ENCODE measurements at places on chromosomes 12 and 14.
A peak's percentile ranks its signal among the peaks of the same experiment; 100 is the strongest.

DNA sequence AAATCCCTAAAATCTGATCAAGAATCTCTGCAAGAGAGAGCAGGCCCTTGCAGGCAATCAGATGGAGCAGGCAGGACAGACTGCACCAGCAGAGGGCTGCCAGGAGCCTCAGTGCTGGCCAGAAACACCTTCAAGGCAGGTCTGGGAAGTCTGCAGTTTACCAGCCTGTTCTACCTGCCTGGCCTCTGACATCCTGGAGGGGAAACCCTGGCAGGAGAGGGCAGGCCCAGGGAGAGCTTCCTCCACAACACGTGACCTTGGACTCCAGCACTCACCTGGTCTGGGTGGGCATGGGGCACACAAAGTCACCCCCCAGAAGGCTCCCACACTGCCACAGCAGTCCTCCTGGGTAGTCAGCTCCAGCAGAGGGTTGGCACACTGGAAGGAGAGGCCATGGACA lies 56.0 kb downstream of the ISCA2 start:
- no peak for DNase-seq

DNA sequence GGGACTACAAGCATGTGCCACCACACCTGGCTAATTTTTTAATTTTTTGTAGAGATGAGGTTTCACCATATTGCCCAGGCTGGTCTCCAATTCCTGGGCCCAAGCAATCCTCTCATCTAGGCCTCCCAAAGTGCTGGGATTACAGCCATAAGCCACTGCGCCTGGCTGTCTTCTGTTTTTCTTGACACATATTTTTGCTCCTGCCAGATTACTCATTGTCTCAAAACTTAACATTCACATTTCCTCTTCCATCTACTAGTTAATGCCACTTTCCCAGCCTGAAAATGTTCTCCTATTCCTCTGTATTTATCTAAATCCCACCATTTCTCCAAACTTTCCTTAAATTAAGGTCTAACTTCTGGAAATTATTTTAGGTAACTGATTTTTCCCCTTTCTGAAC lies 36.2 kb upstream of the KCNH3 start:
- DNase-seq, result no peak

- peak; percentile 63 for DNase-seq
Measured at GRCh38 chr12:107884769-107885694, 110.5 kb downstream of the ASCL4 start.

- no peak for DNase-seq
Measured at GRCh38 chr14:94458558-94459205, 6.1 kb upstream of the SERPINA11 start.

DNA sequence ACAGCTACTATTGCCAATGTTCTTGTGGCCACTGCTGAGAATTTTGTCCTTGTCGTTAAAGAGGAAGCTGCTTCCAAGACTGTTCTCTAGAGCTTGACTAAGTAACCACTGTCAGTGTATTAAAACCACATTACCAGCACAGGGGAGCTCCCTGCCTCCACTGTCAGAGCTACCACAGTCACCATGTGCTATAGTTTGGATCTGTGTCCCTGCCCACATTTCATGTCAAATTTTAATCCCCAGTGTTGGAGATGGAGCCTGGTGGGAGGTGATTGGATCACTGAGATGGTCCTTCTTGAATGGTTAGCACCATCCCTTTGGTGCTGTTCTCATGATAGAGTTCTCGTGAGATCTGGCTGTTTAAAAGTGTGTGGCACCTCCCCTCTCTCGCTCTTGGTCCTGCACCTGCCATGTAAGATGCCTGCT lies 23.2 kb upstream of the RAP1B start:
- DNase-seq, result peak; percentile 51

- no peak for DNase-seq
Measured at GRCh38 chr14:102333795-102334705, 14.5 kb downstream of the ZNF839 start.

- no peak for DNase-seq
Measured at GRCh38 chr14:95490727-95491451, 25.6 kb downstream of the SYNE3 start.

DNA sequence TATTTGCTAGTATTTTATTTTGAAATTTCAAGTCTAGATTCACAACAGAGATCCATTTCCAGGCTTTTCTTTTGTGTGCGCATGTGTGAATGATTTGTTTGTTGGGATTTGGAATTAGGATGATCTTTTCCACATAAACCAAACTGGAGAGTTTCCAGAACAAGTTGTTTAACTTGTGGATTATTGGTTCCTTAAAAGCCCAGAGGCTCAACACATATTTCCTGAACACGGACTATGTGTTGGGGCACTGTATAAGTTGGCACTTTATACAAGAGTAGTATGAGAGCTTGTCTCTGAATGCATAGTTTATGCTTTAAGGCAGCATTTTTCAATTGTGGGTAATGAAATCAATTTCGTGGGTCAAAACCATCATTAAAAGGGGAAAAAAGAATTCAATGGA lies 67.3 kb upstream of the FUT8 start:
- no peak for DNase-seq

- no peak for DNase-seq
Measured at GRCh38 chr12:68200854-68201253, 24.8 kb downstream of the IL26 start.

GRCh38 chr14:57869617-57870016 lies 3.7 kb upstream of the SLC35F4 start:
- no peak for DNase-seq

GRCh38 chr12:50482571-50482970 lies 22.2 kb upstream of the DIP2B start:
- DNase-seq, result no peak

DNA sequence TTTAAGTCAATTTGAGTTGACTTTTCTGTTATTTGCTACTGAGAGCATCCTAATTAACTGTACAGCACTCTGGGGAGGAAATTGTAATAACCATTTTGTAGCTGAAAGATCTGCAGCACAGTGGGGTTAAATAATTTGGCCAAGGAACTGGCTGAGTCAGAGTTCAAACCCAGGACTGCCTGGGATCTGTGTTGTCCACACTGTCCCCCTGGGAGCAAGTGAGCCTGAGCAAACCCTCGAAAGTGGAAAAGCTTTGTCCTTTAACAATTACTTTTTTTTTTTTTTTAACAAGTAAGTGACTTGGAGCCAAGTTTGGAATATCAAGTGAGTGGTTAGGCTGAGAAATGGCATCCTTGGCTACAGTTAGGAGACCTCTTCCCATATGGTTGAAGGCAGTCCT lies 247.2 kb upstream of the CCDC196 start:
- DNase-seq, result no peak

DNA sequence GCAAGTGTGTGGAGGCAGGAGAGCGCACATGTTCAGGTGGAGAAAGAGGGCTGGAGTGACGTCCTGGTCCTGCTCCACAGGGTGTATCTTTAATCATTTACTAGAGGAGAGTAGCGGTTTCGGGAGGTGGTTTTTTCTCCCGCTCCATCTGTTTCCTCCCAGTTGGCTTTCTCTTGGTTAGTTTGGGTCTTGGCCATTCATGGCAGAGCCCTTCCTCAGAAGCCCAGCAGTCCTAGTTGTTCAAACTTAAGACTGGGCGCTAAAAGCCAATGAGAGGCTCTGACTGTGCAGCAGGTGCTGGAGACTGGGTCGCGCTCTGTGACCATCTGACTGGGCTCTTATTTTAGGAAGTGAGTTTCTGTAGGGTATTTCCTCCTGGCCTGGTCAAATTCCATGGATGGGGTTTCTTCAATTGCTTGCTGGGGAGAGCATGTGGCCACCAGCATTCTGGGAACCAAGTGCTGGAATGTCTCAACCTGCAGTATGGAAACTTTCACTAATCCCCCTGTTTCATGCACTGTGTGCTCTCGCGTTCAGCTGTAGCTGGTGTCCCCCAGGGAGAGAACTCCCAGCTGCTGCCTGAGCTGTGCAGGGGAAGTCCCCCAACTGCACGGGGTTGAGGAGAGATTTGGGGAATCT lies 27.4 kb upstream of the TSPAN9 start:
- DNase-seq, result no peak

- DNase-seq, result no peak
Measured at GRCh38 chr14:74635847-74636246, 23.8 kb upstream of the LTBP2 start.

DNA sequence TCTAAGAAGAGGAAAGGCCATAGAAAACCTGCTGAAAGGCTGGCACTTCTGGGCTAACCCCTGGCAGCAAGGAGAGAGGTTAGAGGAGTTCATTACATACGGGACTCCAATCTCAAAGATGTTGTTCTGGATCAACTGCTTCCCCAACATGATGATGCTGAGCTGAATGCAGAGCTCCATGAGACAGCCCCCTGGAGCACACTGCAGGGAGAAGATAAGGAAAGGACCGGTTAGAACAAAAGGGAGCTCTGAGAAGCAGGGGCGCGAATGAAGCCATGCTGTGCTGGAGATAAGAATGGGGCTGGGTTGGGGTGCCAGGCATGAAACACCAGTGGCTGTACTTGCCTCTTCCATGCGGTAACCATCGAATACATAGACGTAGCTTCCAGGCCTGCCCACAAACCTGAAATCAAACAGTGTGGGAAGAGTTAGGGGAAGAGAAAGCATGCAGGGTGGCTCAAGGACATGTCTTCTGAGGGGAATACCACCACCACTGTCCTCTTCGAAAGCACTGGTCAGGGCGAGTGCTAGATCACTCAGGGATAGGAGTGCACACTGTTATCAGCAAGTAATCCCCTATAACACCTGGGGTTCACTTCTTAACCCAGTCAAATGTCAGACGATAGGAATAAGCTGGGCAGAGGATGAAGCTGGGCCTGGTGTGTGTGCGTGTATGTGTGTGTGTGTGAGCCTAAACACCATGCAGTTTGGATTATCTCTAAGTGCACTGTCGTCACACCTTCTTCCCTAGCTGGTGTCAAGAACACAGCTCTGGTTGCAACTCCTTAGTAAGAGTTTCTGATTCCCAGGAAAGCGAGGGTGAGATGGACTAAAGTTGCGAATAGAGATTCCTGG lies 180.9 kb downstream of the NTF3 start:
- DNase-seq, result no peak

- no peak for DNase-seq
Measured at GRCh38 chr12:71870416-71870815, 30.9 kb downstream of the TBC1D15 start.

DNA sequence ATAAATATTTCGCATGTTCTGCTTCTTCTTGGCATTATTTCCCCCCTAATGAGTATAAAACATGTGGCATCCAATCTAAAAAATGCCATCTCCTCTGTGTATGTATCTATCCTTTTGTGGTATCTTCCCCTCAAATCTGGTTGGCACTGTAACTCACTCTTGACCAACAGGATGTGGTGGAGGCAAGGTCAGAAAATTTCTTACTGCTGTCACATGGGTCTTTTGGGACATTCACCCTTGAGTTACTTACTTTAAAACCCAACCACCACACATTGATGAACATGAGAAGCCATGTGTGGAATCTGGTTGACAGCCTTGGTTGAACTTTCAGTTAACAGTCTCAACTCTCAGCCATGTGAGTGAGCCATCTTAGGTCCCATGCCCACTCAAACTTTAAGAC lies 516.9 kb downstream of the SLC16A7 start:
- no peak for DNase-seq

DNA sequence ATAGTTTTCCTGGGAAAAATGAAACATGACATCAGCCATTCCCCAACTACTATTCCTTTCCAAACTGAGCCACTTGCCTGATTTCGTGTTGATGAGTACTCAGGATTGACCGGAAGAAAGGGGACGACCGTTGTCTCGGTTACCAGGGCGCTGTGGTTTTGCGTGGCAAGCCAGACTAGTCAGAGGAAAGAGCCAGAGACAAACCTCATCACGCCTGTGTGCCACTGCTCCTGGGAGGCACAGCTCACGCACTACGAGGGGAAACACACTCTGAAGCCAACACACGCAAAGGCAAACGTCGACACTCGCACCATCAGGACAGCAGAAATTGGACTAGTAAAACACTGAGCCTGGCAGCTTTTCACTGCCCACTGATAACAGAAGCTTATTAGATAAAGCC lies 35.0 kb downstream of the GIT2 start:
- no peak for DNase-seq

DNA sequence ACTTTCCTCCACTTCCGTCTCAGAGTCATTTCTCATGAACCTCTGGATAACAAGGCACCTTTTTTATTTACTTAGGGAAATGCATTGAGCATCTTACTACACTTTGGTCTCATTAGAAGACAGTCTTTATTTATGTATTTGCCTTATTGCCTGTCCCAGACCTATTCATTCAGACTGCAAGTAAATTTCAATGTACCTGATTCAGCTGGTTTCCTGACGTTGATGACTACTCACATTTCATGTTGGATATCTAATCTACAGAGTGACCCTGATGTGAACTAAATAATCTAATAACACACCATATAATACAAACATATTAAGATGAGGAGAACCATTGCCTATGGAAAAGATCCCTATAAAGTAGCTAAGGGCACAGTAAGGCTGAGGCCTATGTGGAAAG lies 267.7 kb downstream of the SLC6A15 start:
- DNase-seq, result no peak
